ENCODE measurements at places on chromosomes 6 and 20. TPM values are rescaled to one million over a fixed set of nuclear protein-coding genes. Genes with fewer than 3 reads are reported as not detected.

TBCC gene
- 55.2 TPM for total RNA-seq

OPN5 gene
- total RNA-seq, result not detected

SLC22A3 gene
- 5.8 TPM for total RNA-seq

C6orf120 gene
- total RNA-seq, result 42.9 TPM

FOXQ1 gene
- 6.9 TPM for total RNA-seq

RAET1G gene
- total RNA-seq, result not detected

GJA10 gene
- not detected for total RNA-seq

PROKR2 gene
- total RNA-seq, result not detected

FLRT3 gene
- total RNA-seq, result 3.3 TPM

- no peak for DNase-seq
Measured at GRCh38 chr6:4153514-4153985, 18.2 kb upstream of the ECI2 start.

DNA sequence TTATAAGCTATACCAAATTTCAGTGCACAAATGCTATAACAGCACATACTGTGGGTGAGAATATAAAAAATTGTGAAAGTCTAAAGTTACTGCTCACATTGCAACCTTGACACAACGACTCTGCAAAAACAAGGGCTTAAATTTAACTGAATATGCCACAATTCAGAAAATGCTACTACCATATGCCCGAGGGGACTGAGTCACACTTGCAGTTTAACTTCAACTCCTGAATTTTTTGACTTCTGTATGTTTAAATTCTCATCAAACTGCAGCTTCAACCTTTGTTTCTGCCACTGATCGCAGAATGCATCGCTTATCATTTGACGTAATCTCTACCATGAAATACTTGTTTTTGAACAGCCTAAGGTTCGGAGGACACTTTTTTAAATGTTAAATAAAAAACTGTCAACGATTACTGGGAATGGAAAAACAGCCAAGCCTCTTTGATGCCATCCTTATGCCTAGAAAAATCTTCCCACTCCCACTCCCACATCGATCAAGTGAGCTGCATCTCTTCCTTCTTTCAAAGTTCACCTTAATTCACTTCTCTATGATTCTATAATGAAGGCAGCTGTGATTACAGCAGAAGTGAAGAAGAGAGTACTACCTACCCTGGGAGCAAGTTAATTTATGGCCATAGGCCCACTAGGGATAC is 136.5 kb downstream of the ATXN1 start:
- DNase-seq, result no peak

DNA sequence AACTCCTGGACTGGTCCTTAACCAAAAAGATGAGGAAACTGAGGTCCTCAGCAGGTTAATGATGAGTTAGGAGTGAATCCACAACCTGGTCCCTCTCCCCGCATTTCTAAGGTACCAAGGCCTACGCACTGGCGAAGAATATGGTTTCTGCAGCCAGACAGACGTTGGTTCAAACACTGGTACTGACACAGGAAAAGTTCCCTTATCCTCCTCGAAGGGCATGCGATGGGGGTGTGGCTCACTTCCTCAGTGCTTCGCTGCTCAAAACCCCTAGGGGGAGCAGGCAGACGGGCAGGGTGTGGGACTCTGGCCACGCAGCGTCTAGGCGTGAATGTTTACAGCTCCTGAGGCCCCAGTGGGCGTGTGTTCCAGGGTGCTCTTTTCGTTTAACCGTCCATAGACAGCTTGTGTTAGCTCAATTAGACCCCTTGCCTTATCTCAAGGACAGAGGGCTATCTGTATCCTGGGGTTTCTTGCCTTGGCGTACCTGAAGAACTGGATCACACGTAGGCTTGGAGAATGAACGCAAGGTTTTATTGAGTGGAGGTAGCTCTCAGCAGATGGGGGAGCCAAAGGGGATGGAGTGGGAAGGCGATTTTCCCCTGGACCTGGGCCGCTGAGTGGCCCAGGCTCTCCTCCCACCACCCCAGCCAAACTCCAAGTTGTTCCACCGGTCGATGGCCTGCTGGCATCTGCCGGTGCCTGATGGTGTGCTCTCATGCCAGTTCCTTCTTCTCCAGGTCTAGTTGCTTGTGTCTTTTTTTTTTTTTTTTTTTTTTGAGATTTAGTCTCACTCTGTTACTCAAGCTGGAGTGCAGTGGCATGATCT is 31.8 kb upstream of the PTPN1 start:
- DNase-seq, result no peak

DNA sequence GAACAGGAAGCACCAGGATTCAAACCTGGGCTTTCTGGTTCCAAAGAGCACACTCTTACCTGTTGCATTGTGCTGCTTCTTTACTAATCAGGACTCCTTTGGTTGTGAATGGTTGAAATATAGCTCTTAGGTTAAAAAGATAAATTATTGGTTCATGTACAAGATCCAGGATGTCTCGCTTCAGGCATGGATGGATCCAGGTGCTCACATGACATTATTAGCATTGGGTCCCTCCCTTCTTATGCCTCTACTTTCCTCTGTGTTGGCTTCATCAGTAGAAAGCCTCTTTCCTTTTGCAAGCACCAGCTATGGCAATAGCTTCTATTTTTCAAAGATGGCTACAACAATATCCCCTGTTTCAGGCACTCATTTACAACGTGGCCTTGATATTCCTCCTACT is 217.7 kb upstream of the SULF2 start:
- no peak for DNase-seq

GRCh38 chr6:23910420-23910819 is 215.6 kb upstream of the NRSN1 start:
- DNase-seq, result no peak

- no peak for DNase-seq
Measured at GRCh38 chr6:74597840-74598239, 608.0 kb downstream of the COL12A1 start.

DNA sequence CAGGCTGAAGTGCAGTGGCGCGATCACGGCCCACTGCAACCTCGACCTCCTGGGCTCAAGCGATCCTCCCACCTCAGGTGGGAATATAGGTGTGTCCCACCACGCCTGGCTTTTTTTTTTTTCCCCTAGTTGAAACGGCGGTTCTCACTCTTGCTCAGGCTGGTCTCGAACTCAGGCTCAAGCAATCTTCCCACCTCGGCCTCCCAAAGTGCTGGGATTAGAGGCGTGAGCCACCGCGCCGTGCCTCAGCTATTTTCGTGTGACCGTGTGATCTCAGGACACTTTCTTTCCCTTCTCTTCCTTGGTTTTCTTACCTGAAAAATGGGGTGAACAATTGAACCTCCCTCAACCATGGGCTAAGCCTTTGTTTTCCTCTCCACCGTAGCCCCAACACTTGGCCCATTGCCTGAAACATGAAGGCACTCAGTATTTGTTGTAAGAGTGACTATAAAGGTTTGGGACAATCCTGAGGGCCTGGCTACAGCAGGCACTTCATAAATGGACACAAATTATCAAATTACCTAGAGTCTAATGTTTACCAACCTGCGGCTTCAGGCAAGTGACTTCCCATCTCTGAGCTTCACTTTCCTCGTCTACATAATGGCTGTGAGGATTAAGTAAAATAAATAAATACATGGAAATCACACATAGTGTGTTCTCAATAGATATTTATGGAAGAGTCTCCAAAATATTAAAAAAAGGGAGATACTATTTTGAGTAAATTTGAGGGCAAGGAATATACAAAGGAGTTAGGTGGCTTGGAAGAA is 31.4 kb upstream of the ID1 start:
- DNase-seq, result no peak

- DNase-seq, result no peak
Measured at GRCh38 chr6:133966654-133967329, 13.8 kb downstream of the TBPL1 start.

DNA sequence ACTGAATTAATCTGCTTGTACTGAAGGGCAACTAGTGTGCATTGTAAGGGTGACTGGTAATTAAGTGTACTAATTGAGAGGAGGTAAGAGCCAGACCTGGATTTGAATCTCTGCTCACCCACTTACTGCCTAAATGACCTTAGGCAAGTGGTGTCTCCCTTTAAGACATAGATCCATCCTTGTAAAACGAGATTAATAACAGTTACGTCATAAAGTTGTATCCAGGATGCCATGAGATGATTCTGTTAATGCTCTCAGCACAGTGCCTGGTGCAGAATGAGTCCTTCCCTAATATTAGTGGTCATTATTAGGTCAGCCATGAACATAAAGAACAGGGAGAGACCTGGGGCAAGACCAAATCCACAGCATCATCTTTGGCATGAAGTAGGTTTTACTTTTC is 470.1 kb downstream of the MAFB start:
- DNase-seq, result no peak

DNA sequence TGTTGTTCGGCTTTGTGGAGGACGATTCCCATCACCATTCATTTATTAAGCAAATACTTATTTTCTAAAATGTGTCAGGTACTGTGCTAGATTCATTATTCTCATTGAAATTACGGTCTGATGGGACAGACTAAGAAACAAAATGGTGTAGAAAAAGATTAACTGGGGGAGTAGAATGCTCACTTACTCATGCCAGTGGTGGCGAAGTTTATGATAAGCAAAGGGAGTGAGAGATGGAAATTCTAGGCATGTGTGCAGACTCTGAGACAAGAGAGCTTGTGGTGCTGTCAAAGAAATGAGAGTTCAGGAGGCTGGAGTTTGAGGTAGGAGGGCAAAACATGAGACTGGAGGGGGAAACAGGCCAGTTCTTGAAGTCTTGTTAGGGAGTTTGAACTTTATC is 896 bp downstream of the RPP21 start:
- no peak for DNase-seq

DNA sequence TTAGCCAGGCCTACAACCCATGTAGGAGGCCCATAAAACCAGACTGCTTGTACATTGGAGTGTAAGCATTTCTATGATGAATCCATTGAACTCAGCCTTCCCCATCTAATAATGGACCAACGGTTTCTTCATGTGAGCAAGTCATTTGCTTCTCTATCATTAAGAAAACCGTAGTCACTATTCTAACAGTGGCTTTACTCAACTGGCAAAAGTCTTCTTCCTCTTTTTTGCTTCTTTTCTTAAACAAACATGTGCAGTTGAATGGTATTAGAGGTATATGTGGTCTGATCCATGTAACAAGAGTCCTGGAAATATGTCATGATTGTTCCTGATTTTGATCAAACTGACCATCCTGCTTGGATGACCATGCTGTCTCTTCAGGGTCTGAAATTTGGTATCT is 132.4 kb upstream of the STXBP5 start:
- DNase-seq, result no peak

DNA sequence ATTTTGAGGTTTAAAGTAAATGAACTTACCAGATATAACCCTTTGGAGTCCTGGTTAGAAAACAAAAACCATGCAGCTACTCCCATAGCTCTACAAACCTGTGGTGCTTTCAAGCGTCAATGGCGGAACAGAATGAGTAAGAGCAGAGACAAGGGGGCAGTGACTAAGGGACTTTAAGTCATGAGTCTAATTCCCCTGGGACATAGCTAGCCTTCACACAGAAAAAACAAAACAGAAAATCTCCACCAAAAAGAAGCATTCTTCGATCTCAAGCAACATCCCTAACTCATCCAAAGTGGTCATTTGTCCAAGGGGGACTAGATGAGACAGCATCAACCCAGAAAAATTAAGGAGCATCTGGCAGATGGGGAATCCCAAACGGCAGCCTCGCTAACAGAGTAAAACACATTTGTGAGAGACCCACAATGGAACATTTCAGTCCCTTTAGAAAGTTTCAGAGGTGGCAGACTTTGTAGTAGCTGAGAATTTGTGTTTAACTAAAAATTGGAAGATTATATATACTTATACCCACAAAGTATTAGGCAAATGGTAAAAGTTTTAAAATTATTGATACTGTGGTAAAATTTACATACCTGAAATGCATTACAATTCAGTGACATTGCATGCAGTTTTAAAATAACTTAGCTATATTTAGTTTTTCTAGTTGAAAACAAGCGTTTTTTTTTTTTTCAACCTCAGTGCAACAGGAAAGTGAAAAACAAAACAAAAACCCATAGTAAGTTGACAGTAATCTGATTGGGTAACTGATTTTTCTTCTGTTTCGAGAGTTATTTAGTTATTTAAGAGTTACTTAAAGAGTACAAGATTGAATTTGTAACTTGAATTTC is 67.5 kb downstream of the KCNQ5 start:
- DNase-seq, result no peak

GRCh38 chr20:6560978-6561377 is 206.5 kb upstream of the BMP2 start:
- DNase-seq, result no peak

- no peak for DNase-seq
Measured at GRCh38 chr6:28943223-28943556, 19.4 kb upstream of the TRIM27 start.

GRCh38 chr6:132820629-132821381 is 6.4 kb downstream of the RPS12 start:
- no peak for DNase-seq

DNA sequence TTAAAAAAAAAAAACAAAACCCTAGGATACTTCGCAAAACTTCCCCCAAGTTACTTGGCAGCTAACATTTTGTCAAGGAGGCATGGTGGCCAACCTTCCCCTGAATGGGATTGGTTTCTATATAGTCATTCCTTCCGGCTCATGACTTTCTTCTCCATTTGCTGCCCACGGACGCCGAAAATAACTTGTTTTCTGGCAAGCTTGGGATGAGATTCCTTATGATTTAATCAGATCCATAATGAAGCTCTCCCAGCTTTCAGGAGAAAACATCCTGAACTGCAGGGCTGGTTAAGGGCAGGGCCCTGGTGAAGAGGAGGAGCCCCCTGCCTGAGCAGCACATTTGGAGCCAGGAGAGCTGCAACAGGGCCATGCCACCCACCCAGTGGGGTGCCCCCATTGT is 49.9 kb downstream of the PPP1R16B start:
- no peak for DNase-seq

GRCh38 chr6:53109612-53110011 is 39.0 kb downstream of the GCM1 start:
- DNase-seq, result no peak

- no peak for DNase-seq
Measured at GRCh38 chr6:157907651-157908050, 74.0 kb upstream of the SYNJ2 start.

GRCh38 chr6:126091466-126091865 is 105.1 kb downstream of the TRMT11 start:
- no peak for DNase-seq

GRCh38 chr6:134115715-134116074 is 63.3 kb upstream of the SLC2A12 start:
- no peak for DNase-seq

DNA sequence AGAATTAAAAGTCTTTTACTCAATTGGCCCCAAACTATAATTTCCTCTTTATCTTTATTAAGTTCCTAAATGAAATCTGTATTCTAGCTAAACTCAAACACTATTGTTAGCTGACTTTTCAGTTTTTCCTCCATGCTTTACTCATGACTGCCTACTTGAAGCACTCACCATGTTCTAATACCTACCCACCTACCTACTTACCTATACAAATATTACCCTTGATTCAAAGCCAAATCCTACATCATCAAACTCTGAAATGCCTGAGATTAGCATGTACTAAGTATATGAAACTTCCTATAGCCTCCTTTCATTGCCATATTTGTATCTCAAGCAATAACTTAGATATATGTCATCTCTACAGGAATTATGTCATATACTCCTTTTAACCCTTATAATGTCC is 259.7 kb downstream of the HDGFL1 start:
- DNase-seq, result no peak
